ENCODE measurements at places on chromosomes 6 and 20.

- no peak for DNase-seq
Measured at GRCh38 chr20:1660246-1660645, 2.7 kb upstream of the SIRPG start.

DNA sequence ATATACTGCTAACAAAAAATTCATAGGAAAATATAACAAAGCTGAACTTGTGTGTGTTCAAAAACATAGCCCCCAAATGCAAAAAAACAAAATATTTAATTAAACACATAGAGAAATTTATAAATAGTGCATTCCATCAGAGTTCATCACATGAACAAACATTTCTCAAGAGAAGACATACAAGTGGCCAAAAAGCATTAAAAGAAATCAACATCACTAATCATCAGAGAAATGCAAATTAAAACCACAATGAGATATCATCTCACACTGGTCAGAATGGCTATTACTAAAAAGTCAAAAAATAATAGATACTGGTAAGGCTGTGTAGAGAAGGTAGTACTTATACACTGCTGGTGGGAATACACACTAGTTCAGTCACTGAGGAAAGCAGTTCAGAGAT is 39.6 kb upstream of the ADGRG6 start:
- no peak for DNase-seq

- no peak for DNase-seq
Measured at GRCh38 chr6:137213331-137213740, 5.8 kb downstream of the IFNGR1 start.

- DNase-seq, result no peak
Measured at GRCh38 chr6:140068801-140069200, 694.4 kb upstream of the CITED2 start.

- DNase-seq, result no peak
Measured at GRCh38 chr20:57527728-57528127, 2.8 kb upstream of the CTCFL start.

GRCh38 chr6:88565409-88565811 is 398.0 kb downstream of the RNGTT start:
- no peak for DNase-seq

DNA sequence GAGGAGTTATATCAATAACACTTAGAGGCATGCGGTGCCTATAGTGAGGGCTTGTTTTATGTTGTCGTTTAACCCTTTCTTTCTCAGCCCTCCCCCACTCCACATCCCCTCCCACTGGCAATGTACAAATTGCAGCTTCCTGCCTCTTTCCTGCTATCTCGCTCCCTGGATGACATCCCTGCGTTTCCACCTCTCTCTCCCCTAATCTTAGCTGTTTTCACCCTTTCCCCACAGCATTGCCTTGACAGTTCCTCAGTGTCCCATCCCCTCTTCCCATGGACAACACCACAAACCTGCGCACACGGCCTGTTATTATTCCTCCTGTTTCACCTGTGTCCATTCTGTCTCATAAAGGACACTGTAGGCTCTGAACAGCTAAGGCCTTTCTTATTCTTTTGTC is 34.5 kb downstream of the MYB start:
- DNase-seq, result no peak

DNA sequence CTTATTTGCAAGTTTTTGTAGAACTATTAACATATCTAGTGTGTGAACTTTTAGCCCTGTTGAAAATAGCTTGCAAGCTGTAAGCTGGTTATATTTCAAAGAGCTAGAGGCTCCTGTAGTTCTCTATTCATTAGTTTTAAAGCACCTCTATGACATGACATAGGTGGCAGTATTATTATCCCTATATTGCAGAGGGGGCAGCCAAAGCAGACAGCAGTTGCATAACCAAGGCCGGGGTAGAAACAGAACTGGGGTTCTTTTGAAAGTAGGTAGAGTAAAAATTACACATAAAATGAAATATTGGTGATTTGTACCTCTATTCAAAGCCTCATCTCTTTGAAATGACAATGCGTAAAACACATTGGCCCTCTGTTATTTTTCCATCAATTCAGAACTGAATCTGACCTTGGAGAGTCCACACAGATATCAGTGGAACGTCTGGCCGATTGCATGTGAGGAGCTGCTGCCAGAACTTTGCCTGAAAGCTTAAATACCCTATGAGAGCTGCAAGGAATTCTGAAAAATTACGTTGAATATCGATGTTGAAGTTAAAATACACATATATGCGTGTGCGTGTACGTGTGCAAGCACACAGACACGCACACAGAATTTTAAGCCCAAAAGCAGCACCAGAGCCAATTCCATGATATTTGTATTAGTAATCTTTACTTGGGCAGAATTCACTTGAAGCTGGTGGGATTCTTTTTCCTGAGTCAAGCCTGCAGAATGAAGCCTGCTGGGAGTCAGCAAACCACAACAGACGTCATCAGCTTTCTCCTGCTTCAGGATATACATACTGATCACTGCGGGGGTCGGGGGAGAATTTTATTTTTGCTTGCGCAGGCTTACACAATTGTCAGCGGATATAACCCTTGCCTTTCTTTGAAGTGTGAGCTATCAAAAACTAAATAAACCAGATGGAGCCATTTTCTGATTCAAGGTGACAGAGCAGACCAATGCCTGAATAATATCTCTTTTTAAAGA is 163.2 kb downstream of the PDE7B start:
- no peak for DNase-seq

GRCh38 chr6:85432554-85432953 is 17.3 kb upstream of the NT5E start:
- DNase-seq, result no peak

- no peak for DNase-seq
Measured at GRCh38 chr6:144652292-144652891, 367.3 kb downstream of the UTRN start.

GRCh38 chr6:31752739-31753319 is 9.6 kb upstream of the SAPCD1 start:
- DNase-seq, result no peak

DNA sequence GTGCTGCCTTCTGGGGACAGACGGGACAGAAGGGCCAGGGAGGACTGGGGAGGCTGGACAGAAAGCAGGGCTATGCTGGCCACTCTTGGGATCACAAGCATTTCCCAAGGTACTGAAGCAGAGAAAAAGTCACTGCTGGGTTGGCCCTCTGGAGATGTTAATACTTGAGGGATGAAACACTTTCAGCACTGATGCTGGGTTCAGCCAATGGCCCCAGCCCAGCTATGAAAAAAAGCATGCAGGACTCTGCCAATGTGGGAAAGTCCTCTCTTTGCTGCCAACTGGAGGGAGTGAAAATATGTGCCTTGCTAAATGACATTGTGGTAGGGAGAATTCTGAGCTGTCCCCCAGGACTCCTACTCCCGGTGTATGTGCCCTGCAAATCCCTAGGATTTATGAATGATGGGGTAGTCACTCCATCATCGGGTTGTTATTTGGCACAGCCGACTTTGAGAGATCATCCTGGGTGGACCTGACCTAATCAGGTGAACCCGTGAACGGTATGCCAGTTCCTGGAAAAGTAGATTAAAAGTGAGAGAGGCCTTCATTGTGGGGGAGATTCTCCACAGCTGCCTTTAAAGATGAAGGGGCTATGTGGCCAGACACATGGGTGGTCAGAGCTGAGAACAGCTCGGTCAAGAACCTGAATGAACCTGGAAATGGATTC is 119.9 kb upstream of the TRAF3IP2 start:
- no peak for DNase-seq

DNA sequence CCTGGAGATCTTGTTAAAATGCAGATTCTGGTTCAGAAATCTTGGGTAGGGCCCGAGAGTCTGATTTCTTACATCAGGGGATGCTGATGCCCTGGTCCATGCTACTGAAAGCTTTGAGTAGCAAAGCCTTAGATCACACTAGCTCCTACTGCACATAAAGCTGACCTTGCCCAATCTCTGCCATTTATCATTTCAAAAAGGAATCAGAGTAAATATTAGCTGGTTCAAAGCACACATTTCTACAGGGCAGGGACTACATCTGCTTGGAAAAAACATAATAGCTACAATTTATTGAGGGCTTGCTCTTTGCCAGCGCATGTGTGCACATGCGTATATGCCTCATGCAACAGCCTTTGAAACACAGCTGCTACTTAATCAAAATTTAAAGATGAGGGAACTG is 440.4 kb upstream of the ARID1B start:
- DNase-seq, result no peak

DNA sequence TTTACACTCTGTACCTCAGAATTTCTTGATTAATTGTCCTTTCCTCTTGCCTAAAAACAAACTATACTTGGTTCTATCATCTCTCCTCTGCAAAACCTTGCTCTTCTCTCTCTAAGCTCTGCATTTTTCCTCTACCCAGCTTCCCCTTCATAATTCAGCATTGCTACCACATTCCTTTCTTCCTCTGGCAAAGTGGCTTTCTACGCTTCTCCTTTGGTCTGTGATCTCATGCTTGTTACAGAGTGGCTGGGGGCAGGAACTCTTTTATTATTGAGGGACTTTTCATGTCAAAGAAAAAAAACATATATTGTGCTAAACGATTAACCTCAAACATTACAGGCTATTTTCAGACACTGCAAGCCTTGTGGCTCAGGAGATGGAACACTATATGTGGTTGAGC is 333.3 kb upstream of the KCNQ5 start:
- no peak for DNase-seq

DNA sequence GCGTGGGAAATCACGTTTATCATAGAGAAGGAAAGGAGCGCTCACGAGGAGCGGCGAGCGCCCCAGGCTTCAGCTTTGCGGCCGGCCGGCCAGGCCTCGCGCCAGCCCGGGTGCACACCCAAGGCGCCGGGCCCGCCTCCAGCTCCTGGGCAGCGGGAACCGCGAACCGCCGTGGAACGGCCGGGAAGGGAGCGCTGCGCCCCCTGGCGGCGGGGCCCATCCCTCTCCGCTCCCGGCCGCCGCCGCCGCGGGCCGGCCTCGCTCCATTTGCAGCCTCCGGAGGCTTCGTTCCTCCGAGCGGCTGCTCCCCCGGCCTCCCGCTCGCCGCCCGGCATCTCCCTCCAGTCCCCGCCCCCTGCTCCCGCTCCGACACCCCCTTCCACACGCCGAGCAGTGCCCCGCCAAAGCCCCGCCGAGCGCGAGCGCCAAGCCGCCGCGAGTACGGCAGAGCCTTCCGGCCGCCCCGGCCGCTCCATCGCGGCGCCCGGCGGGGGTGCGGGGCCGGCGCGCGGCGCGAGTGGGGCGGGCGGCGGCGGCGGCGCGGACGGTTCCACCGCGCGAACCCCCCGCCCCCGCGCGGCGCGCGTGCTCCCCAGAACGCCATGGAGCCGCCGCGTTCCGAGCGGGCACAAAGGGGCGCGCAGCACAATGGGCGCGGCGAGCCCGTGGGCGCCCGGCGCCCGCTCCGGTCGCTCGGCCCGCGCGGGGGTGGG is 946 bp downstream of the BEND3 start:
- peak; percentile 33 for DNase-seq

- no peak for DNase-seq
Measured at GRCh38 chr6:158863646-158864045, 44.5 kb upstream of the EZR start.

All from stimulated activated CD4-positive, alpha-beta T cell treated with anti-CD3 and anti-CD28 coated beads, Interleukin-1b, Interleukin-23, amount 100 ng/mL, for 1 hour (primary cell).